ENCODE measurements at places on chromosomes 6 and 20.
A peak's percentile ranks its signal among the peaks of the same experiment; 100 is the strongest.

DNA sequence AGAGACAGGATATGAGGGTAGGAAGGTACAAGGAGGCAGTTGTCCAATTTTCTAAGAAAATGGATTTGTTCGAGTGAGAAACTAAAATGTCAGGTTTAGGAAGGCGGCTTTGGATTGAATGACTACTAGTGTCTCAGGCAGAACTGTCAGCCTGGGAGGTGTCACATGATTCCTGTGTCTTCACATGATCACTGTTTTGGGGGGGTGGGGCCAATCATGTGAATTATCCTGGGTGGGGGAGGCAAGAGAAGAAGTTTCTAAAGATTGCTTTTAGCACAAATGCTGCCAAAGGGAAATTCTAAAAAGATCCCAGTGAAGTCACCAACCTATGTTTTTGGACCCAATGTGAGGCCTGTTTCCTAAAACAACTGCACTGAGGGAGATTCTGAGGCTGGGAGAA is 2.3 kb downstream of the SIRPA start:
- H3K27ac ChIP-seq = no peak overlapping the region
- peaks cover 28% of the 10 kb centered on the region for H3K4me1 ChIP-seq
- no peak for DNase-seq
- no peaks in the 10 kb centered on the region for H3K27me3 ChIP-seq
- H3K36me3 ChIP-seq = no peaks in the 10 kb centered on the region

- no peak overlapping the region for H3K27ac ChIP-seq
- H3K4me3 ChIP-seq = no peak overlapping the region
- no peaks in the 10 kb centered on the region for H3K36me3 ChIP-seq
- DNase-seq = no peak
- peaks cover 2% of the 10 kb centered on the region for H3K4me1 ChIP-seq
- H3K27me3 ChIP-seq = peaks cover 4% of the 10 kb centered on the region
Observed at GRCh38 chr6:152598901-152599537, 38.1 kb downstream of the SYNE1 start.

GRCh38 chr20:59020938-59021551 is 1.8 kb downstream of the TUBB1 start:
- H3K27ac ChIP-seq = peak overlapping the region; percentile 71
- DNase-seq = peak; percentile 36
- peaks cover 20% of the 10 kb centered on the region for H3K4me1 ChIP-seq

- H3K4me1 ChIP-seq = peaks cover 69% of the 10 kb centered on the region
- no peaks in the 10 kb centered on the region for H3K27me3 ChIP-seq
- no peak overlapping the region for H3K4me3 ChIP-seq
- H3K36me3 ChIP-seq = peaks cover 5% of the 10 kb centered on the region
Observed at GRCh38 chr6:45487645-45488044, 109.9 kb upstream of the SUPT3H start.

GRCh38 chr6:20918868-20919267 is 384.6 kb downstream of the CDKAL1 start:
- H3K27me3 ChIP-seq = no peaks in the 10 kb centered on the region
- H3K4me1 ChIP-seq = no peaks in the 10 kb centered on the region
- DNase-seq = no peak
